Thoracic aorta (tissue), 2 donors: ENCODE measurements at places on chromosomes 2 and 18.

GRCh38 chr2:82314836-82315472 is 2010.4 kb upstream of the LRRTM1 start:
- H3K4me3 ChIP-seq, result no peak overlapping the region
- no peak for DNase-seq
- no peaks in the 10 kb centered on the region for H3K36me3 ChIP-seq

- no peak for DNase-seq
- no peak overlapping the region for H3K27ac ChIP-seq
- H3K36me3 ChIP-seq, result peaks cover 11% of the 10 kb centered on the region
- no peaks in the 10 kb centered on the region for H3K27me3 ChIP-seq
These were observed 120.4 kb downstream of the ZNF516 start for GRCh38 chr18:76374330-76375281.

- no peaks in the 10 kb centered on the region for H3K36me3 ChIP-seq
- H3K27ac ChIP-seq, result no peak overlapping the region
- no peaks in the 10 kb centered on the region for H3K27me3 ChIP-seq
- no peaks in the 10 kb centered on the region for H3K4me1 ChIP-seq
These were observed 59.3 kb downstream of the AQP4 start for GRCh38 chr18:26806224-26806623.

- peaks cover 18% of the 10 kb centered on the region for H3K36me3 ChIP-seq
- H3K4me1 ChIP-seq, result peaks cover 2% of the 10 kb centered on the region
- no peak overlapping the region for H3K4me3 ChIP-seq
- no peak for DNase-seq
- H3K27ac ChIP-seq, result no peak overlapping the region
- no peaks in the 10 kb centered on the region for H3K27me3 ChIP-seq
These were observed 239.1 kb downstream of the SEPTIN10 start for GRCh38 chr2:109374548-109375130.

- peaks cover 74% of the 10 kb centered on the region for H3K4me1 ChIP-seq
- peak overlapping the region; percentile 49 for H3K27ac ChIP-seq
- DNase-seq, result no peak
- H3K27me3 ChIP-seq, result no peaks in the 10 kb centered on the region
These were observed 16.4 kb downstream of the CRIM1 start for GRCh38 chr2:36371928-36372391.

- peak overlapping the region; percentile 68 for H3K4me3 ChIP-seq
- H3K36me3 ChIP-seq, result no peaks in the 10 kb centered on the region
- DNase-seq, result no peak
- no peaks in the 10 kb centered on the region for H3K27me3 ChIP-seq
- no peaks in the 10 kb centered on the region for H3K4me1 ChIP-seq
These were observed 18.1 kb downstream of the ZNF516 start for GRCh38 chr18:76476665-76477561.

- no peak overlapping the region for H3K27ac ChIP-seq
- H3K4me3 ChIP-seq, result no peak overlapping the region
- H3K4me1 ChIP-seq, result no peaks in the 10 kb centered on the region
- no peaks in the 10 kb centered on the region for H3K27me3 ChIP-seq
- no peak for DNase-seq
These were observed 186.7 kb downstream of the PARD3B start for GRCh38 chr2:204732019-204732418.

- H3K27me3 ChIP-seq, result no peaks in the 10 kb centered on the region
- no peak overlapping the region for H3K4me3 ChIP-seq
- no peaks in the 10 kb centered on the region for H3K4me1 ChIP-seq
- H3K27ac ChIP-seq, result no peak overlapping the region
- no peak for DNase-seq
- H3K36me3 ChIP-seq, result no peaks in the 10 kb centered on the region
These were observed 55.7 kb downstream of the GLI2 start for GRCh38 chr2:120791243-120791961.

- H3K4me1 ChIP-seq, result peaks cover 27% of the 10 kb centered on the region
- H3K27me3 ChIP-seq, result no peaks in the 10 kb centered on the region
- no peaks in the 10 kb centered on the region for H3K36me3 ChIP-seq
- no peak overlapping the region for H3K4me3 ChIP-seq
- no peak for DNase-seq
These were observed 218.1 kb upstream of the SIX2 start for GRCh38 chr2:45227347-45227746.

DNA sequence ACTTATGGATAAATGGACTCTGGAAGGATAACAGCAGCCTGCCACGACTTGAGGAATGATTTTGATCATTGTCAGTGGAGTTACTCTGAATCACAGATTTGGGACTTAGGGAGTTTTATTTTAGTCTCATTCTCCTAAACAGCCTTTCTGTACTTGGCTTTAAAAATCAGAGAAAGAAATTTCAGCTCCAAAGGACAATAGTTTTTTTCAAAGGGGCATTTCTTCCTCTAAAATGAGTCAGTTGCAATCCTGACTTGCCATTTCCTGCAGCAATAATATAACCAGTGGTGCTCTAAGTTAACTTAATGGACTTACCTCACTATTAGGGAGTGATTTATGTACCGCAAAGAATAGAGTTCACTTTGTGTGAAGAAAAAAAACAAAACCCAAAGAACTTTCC is 35.1 kb upstream of the MTX2 start:
- no peaks in the 10 kb centered on the region for H3K27me3 ChIP-seq
- H3K27ac ChIP-seq, result no peak overlapping the region
- H3K4me3 ChIP-seq, result no peak overlapping the region
- H3K4me1 ChIP-seq, result no peaks in the 10 kb centered on the region
- no peak for DNase-seq

DNA sequence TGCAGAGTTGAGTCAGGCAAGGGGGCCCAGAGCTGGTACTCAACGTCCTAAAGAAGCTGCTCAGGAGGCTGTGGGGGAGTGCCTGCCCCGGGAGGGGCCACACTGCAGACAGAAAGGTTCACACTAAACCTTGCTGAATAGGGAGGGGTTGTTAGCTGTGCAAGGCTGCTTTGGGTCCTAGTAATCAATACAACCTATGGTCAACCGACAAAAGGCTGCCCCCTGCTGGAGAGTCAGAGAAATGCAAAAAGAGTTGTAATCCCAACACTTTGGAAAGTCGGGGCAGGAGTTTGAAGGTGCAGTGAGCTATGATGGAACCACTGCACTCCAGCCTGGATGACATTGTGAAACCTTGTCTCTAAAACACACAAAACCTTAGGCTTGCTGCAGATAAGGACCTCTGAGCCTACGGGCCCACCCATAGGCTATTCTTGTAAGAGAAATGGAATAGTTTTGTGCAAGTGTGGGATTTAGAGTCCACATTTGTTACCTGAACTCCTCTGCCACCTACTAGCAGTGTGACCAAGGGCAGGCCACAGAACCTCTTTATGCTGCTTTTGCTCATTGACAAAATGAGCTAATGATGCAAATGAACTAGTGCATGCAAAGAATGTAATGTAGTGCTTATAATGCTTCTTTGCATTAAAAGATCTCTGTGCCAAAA is 81.5 kb downstream of the PRPF40A start:
- no peak overlapping the region for H3K27ac ChIP-seq
- H3K36me3 ChIP-seq, result peaks cover 27% of the 10 kb centered on the region
- H3K4me1 ChIP-seq, result no peaks in the 10 kb centered on the region

- H3K27me3 ChIP-seq, result no peaks in the 10 kb centered on the region
- no peaks in the 10 kb centered on the region for H3K36me3 ChIP-seq
- no peak overlapping the region for H3K27ac ChIP-seq
- H3K4me3 ChIP-seq, result no peak overlapping the region
- H3K4me1 ChIP-seq, result no peaks in the 10 kb centered on the region
These were observed 86.1 kb downstream of the MSH2 start for GRCh38 chr2:47488870-47489584.

DNA sequence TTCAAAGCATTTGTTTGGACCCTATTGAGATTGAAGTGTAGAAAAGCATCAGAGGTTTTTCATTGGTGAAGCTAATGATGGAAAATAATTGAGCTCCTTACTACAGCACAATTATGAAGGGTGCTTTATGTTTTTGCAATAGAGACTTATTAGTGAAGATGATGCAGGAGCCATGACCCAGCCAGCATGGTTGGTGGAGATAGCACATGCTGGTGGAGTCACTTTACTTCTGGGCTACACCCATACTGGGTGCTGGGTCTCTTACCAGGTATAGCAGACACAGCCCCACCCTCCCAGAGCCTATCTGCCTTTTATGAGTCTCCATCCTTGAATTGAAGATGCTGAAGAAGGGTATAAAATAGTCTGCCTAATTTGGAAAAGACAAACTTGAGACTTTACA is 3.6 kb downstream of the ACP1 start:
- no peak overlapping the region for H3K4me3 ChIP-seq
- H3K27me3 ChIP-seq, result no peaks in the 10 kb centered on the region
- peaks cover 3% of the 10 kb centered on the region for H3K36me3 ChIP-seq
- no peak overlapping the region for H3K27ac ChIP-seq

- peak; percentile 83 for DNase-seq
- peaks cover 16% of the 10 kb centered on the region for H3K4me1 ChIP-seq
- no peaks in the 10 kb centered on the region for H3K27me3 ChIP-seq
- no peaks in the 10 kb centered on the region for H3K36me3 ChIP-seq
- peak within 1 kb of the TSS; percentile 95 for H3K4me3 ChIP-seq
These were observed at the start of gene RMC1 for GRCh38 chr18:23503038-23503962. Gene RMC1 (plus strand): TSS chr18:23503511. CDS start chr18:23503619, 108 bp downstream.

GRCh38 chr18:66110607-66111006 is 359.8 kb downstream of the CDH7 start:
- H3K4me3 ChIP-seq, result no peak overlapping the region
- no peak overlapping the region for H3K27ac ChIP-seq
- no peaks in the 10 kb centered on the region for H3K27me3 ChIP-seq
- no peaks in the 10 kb centered on the region for H3K4me1 ChIP-seq

DNA sequence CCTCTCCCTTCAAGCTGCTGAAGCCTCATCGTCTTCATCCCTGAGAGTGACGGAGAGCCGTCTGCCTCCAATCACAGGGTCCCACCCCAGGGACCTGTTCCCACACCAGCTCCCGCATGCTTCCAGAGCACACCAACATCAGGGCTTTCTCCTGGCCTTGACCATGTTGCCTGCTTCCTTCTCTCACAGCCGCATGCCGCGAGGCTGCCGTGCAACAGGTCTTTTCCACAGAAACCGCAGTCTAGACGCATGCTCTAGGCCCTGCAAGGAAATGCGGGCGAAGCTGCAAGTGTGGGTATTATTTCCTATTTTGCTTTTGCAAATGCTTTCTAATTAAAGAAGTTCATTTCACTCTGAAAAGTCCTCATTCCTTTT is 277.8 kb downstream of the EIPR1 start:
- no peaks in the 10 kb centered on the region for H3K27me3 ChIP-seq
- no peaks in the 10 kb centered on the region for H3K36me3 ChIP-seq
- no peak overlapping the region for H3K27ac ChIP-seq

- no peaks in the 10 kb centered on the region for H3K27me3 ChIP-seq
- peak within 1 kb of the TSS; percentile 97 for H3K4me3 ChIP-seq
- H3K27ac ChIP-seq, result peak within 1 kb of the TSS; percentile 88
- peaks cover 22% of the 10 kb centered on the region for H3K4me1 ChIP-seq
These were observed at the start of gene TCF7L1 for GRCh38 chr2:85132834-85133637. Gene TCF7L1 (plus strand): TSS chr2:85133392. CDS start chr2:85133685, 293 bp downstream.

GRCh38 chr2:29401994-29402393 is 286.8 kb downstream of the CLIP4 start:
- H3K36me3 ChIP-seq, result no peaks in the 10 kb centered on the region
- H3K27me3 ChIP-seq, result no peaks in the 10 kb centered on the region
- no peaks in the 10 kb centered on the region for H3K4me1 ChIP-seq
- no peak overlapping the region for H3K27ac ChIP-seq

- H3K4me3 ChIP-seq, result peak overlapping the region; percentile 99
- H3K27me3 ChIP-seq, result no peaks in the 10 kb centered on the region
- no peak overlapping the region for H3K27ac ChIP-seq
- no peaks in the 10 kb centered on the region for H3K36me3 ChIP-seq
- H3K4me1 ChIP-seq, result peaks cover 8% of the 10 kb centered on the region
These were observed 1.7 kb downstream of the FHL2 start for GRCh38 chr2:105397025-105397722.

DNA sequence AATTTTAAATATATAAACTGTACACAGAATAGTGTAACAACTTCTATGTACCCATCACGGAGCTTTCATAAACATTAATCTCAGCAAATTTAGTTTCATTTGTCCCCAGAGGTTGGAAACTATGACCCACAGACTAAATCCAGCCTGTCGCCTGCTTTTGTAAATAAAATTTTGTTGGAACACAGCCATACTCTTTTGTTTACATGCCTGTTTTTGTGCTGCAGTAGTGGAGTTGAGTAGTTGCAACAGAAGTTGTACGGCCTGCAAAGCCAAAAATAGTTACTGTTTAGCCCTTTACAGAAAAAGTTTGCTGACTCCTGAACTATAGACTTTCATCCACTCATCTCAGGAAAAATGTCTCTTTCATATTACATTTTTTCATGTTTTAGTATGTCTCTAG is 39.8 kb downstream of the RBM45 start:
- no peaks in the 10 kb centered on the region for H3K36me3 ChIP-seq
- no peak for DNase-seq
- H3K27ac ChIP-seq, result no peak overlapping the region
- no peaks in the 10 kb centered on the region for H3K27me3 ChIP-seq
- no peak overlapping the region for H3K4me3 ChIP-seq
- H3K4me1 ChIP-seq, result no peaks in the 10 kb centered on the region

DNA sequence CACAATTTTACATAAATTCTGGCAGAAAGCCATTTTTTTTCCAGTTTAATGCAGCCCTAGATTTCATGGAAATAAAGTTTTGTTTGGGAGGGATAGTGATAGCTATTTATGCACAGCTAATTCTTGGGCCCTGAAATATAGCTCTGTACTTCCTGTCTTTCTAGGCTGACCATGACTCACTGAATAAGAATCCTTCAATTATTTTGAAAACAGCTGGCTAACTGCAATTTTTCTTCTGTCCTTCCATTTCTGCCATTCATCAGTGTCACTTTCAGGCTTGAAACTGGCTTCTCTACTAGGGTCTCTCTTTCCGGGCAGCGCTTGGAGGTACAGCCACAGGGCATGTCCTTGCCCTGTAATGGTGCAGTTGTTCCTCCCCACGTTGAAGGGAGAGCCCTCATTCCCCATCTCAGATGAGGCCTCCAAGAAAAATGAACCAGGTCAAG is 97.1 kb upstream of the TMEM178A start:
- H3K36me3 ChIP-seq, result no peaks in the 10 kb centered on the region
- H3K4me3 ChIP-seq, result no peak overlapping the region
- H3K4me1 ChIP-seq, result peaks cover 57% of the 10 kb centered on the region
- H3K27ac ChIP-seq, result peak overlapping the region; percentile 47
- no peak for DNase-seq
